Effector memory CD4-positive, alpha-beta T cell (primary cell): ENCODE measurements at places on chromosomes 6 and 20.

DNA sequence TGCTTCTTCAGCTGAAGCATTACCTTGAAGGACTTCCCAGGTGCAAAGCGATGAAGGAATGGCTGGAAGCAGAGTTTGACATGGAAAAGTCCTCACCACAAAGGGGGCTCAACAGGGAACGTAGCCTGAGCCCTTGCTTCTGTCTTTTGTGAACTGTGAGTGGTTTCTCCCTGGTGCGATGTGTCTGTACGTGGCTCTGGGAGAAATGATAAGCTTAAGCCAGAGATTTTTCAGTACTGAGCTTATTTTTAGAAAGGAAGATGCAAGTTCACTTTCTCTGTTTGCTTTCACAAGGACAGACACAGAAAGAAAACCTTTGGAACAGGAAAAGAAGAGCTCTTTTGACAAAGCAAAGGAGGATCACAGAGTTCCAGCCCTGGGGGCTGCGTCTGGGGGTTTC lies 79.4 kb downstream of the DACT2 start:
- no peak for DNase-seq

DNA sequence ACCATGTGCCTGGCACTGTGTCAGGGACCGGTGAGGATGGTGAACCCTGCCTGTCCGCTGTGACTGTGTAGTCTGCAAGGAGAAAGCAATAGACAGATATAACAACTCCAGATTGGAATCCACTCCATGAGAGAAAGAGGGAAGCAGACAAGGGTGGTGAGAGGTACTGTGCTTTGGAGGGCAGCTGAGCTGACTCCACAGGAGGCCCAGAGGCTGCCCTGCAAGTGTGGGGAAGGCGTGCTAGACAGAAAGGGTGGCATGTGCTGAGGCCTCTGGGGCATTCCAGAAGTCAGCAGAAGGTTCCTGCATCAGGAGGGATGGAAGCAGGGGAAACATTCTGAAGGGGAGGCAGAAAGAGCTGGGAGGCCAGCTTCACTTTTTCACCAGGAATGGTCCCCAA lies 39.3 kb upstream of the APCDD1L start:
- no peak for DNase-seq

GRCh38 chr20:40427026-40427425 lies 262.0 kb downstream of the MAFB start:
- no peak for DNase-seq

DNA sequence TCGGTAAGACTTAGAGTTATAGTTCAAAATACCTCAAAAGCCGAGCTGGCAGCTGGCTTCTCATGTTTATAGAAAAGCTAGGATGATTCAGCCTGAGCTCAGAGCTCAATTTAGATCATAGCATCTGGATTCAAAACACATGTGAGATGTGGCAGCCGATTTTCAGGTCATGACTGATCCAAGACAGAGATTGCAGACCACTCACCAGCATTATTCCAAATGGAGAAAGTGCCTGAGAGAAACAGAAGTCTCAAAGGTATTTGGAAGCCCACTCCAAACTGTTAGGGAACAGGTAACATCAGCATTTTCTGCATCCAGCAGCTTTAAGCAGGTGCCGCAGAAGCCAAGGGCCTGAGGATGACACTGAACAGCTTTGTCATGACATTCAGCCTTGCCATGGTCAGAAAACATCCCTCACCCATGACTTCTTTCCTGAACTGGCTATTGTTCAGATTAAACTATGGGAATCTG lies 102.2 kb downstream of the BACH2 start:
- DNase-seq = no peak

DNA sequence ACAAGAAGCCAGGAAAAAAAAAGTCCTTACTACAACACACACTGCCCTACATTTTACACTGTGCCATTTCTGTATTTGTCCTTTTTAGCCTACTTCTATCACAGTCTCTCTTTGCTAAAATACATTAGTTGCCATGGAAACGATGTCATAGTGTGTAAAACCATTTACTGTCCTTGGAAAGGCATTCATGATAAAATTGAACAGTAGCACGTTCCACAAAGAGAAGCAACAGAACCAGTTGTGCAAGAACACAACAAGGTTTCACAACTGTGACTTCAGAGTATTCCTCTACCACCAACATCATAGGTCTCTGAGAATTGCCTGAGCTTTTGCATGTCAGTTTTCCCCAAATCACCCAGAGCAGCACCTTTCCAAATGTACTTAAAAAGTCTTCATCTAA lies 20.5 kb downstream of the FYN start:
- DNase-seq = no peak

- no peak for DNase-seq
Measured at GRCh38 chr6:157954150-157955117, 27.2 kb upstream of the SYNJ2 start.

- no peak for DNase-seq
Measured at GRCh38 chr20:45266977-45267376, 12.6 kb upstream of the SLPI start.

DNA sequence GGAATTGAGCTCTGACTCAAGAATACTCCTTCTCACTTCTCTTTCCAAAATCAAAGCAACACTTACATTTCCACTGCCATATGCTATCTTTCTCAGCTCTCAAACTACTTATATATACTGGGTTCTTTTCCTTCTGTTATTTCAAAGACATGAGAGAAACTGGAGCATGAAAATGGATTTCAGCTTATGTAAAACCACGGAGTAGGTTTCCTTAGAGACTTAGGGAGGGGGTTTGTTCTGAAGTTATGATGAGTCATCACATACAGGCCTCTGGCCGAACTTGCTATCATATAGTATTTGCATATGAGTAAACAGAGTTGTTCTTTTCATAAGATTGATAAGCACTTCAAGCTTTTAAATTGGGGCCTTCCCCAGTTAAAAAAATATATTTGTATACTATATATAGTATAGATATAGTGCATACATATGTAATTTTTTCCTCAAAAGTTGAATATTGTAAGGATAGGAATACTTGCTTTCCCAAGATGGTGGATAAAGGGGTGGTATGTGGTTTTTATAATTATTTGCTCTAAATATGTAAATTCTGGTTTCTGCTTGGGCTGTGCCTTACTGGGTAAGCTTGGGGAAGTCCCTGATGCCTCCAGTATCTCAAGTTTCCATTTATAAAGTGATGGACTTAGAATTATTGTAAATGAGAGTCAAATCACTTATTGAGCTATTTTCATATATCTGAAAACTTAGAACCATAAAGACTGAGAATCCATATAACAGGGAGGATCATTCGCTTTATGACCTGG lies 273.9 kb downstream of the RFPL4B start:
- DNase-seq = no peak
